NCI-H510A (cell line): ENCODE measurements at places on chromosomes 16 and 17.
A peak's percentile ranks its signal among the peaks of the same experiment; 100 is the strongest.

DNA sequence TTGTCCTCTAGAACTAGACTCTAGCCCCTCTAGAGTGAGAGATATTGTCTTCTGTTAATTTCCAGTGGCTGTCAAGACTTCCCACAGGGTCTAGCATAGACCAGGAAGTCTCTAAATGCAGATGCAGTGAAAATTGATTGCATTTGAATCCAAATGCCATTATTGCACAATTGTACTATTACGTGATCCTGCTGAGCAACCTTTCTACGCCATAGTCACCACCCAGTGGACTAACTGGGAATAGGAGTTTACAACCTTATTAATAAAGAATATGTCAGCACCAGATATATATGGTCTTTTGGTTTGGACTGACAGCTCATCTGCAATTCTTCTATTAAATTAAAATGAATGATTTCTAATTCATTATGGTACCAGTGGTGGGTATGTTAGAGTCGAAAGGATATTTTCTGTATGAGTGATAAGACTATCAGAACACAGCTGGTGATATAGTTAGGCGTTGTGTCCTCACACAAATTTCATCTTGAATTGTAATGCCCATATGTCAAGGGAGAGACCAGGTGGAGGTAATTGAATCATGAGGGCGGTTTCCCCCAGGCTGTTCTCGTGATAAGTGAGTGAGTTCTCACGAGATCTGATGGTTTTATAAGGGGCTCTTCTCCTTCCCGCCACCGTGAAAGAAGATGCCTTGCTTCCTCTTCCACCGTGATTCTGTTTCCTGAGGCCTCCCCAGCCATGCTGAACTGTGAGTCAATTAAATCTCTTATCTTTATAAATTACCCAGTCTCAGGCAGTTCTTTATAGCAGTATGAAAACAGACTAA, 138.9 kb upstream of the CA10 start:
- no peak for DNase-seq

- DNase-seq, result no peak
Observed at GRCh38 chr16:13176711-13177110, 275.3 kb downstream of the SHISA9 start.

DNA sequence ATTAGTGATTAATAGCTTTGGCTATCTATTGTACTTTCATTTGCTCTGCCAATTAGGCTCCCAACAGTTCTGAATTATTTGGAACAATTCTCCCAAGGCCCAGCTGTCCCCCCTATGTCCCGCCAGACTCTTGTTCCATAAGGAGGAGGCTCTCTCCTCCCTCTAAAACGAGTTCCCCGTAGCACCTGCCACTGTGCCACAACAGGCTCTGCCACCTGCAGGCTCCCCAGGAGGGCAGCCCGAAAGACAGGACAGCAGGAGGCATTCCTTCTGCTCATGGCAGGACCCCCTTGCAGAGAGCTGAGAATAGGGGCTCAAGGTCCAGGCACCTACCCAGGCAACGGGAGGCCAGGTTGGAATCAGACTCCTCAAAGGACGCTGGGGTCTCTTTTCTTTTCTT, 9.0 kb downstream of the PITPNM3 start:
- DNase-seq, result no peak

- no peak for DNase-seq
Observed at GRCh38 chr17:67477687-67478086, 100.6 kb downstream of the PITPNC1 start.

DNA sequence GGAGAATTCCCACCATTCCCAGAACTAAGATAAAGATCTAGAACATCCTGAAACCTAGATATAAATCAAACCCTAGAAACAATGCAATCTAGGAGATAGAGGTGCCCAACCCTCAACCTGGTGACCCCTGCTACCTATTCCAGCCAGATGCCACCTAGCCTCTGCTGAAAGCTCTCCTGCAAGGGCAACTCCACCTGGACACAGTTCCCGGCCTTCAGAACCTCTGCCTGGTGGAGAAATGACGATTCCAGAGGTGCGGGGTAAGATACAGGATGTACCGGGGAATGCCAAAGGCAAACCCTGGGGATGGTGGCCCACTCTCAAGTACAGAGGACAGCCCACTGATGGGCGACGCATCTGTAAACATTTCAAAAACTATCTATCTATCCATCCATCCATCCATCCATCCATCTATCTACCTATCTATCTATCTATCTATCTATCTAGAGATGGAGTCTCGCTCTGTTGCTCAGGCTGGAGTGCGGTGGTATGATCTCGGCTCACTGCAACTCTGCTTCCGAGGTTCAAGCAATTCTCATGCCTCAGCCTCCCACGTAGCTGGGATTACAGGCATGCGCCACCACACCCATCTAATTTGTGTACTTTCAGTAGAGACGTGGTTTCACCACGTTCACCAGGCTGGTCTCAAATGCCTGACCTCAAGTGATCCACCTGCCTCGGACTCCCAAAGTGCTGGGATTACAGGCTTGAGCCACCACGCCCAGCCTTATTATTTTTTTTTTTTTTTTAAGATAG, 19.0 kb downstream of the MEAK7 start:
- no peak for DNase-seq

DNA sequence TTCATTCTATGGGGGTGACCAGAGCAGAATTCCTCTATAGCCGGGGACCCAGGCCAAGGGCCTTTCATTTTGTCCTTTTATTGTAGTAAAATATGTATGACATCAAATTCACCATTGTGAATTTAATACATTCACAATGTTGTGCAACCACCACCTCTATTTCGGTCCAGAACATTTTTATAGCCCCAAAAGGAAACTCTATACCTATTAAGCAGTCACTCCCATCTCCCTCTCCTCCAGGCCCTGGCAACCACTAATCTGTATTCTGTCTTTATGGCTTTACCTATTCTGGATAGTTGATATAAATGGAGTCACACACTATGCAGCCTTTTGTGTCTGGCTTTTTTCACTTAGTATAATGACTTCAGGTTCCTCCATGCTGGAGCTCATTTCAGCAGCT, 9.7 kb upstream of the TNS4 start:
- no peak for DNase-seq

- no peak for DNase-seq
Observed at GRCh38 chr16:24670623-24671454, 58.6 kb upstream of the TNRC6A start.

GRCh38 chr17:292531-293382, 59.9 kb downstream of the RPH3AL start:
- no peak for DNase-seq

- no peak for DNase-seq
Observed at GRCh38 chr17:1055751-1056645, 59.1 kb downstream of the TIMM22 start.

GRCh38 chr16:27645396-27645795, 95.5 kb downstream of the KATNIP start:
- no peak for DNase-seq

DNA sequence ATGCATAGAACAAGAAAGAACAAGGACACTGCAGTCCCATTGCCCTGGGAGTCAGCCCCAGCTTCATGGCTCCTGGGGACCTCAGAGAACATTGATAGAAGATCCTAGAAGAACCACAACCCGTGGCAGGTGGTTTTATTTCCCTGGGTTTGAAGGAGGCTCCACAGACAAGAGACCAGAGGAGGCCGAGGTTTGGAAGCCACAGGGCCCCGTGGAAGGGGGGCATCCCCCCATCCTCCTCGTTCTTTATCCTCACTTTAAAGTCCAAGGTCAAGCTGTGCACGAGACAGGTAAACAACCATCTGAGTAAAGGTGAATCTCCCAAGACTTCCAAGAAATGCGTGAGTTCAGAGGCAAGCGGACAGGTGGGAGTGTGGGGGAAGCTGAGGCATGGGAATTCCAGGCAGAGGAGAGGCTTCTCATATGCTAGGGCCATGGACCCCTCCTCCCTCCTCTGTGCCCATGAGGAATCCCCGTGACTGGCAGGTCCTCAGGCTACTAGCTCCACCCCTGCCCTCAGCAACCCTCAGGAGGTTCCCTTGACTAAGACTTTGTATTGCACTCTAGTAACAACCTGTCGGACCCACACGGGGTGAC, 849 bp upstream of the SULT1A1 start:
- DNase-seq, result no peak

DNA sequence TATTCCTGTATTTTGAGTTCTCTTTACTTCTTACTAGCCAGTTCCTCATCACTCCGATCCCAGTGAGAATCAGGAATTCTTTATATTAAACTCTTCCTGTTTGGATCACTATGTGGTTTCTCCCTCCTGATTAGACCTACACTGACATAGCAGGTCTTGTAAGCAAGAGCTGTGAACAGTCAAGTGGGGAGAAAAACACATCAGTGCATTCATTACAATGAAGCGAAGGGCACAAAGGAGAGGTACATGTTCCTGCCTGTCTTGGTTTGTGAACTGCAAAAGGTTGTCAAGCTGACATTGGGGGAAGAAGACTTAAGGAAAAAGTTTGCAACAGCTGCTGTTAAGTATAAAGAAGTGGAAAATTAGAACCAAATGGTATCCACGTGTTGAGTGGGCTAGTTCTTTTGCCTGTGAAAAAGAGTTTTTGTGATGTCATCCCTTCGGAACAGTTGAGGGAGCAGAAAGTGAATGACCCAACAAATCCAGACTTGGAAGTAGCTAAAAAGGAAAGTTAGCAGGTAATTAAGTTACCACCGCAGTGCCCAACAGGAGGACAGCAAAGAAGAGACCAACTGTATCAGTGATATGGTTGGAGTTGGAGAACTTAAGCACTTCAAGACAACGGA, 23.0 kb upstream of the TRIM25 start:
- DNase-seq, result no peak

DNA sequence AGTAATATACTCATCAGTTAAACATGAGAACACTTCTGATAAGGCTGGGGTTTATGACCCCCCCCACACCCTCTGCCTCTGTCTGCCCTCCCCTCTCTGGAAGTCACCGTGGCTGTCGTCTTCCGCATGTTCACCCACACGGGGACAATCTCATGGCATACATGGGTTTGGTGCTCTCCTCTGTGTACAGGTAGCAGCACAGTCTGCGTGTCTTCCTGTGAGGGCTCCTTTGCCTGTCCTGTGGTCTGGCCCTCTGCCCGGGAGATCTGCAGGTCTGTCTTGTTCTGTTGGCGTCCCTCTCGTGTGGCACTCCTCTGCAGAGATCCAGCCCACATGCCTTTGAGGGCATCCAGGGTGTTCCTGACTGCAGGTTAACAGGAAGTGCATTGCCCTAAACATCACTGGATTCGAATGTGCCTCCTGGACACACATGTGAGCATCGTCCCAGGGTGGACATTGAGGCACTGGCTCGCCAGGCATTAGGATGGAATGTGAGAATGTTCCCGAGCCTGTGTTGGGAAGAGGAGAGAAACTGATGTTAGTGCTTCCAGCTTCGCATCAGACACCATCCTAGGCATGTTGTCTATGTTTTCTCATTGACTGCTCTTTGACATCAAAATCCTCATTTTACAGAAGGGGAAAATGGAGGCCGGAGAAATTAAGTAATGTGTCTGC, 54.5 kb downstream of the NKD1 start:
- DNase-seq, result no peak

GRCh38 chr16:73796241-73796640, 500.4 kb upstream of the PSMD7 start:
- DNase-seq, result no peak

DNA sequence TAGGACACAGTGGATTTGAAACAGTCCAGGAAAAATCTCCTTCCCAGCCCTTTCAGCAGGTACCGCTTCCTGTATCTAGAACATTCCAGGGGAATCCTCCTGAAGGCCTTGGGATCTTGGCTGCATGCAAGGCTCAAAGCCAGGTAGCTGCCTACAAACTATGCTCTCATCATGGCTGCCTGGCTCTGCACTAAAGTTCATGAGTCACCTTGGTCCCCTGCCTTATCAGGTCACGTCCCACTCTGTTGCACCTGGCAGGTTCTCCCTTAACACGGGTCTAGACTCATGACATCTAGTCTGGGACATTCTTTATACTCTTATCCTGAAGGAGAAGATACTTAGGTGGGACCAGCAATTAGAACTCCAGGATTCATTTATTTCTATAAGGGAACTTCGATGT, 15.8 kb downstream of the FA2H start:
- no peak for DNase-seq

GRCh38 chr17:79109584-79109983, 35.0 kb downstream of the ENGASE start:
- DNase-seq, result no peak

GRCh38 chr17:10624969-10625368, 32.1 kb downstream of the MYH3 start:
- DNase-seq, result no peak

DNA sequence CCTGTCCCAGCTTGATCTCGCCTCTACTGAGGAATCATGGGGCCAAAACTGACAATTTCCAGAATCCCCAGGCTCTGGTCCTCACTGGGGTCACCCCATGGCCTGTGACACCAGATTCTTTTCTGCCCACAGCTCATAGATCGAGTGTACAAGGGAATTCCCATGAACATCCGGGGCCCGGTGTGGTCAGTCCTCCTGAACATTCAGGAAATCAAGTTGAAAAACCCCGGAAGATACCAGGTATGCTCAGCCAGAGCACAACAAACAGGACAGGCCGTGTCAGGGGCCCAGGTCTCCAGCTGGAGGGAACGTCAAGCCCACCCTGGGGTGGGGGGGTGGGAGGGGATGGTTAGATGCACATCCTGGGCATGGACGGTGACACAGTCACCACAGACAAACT, 17.5 kb downstream of the USP6 start:
- no peak for DNase-seq

GRCh38 chr17:70562137-70562536, 392.8 kb downstream of the KCNJ2 start:
- no peak for DNase-seq

- DNase-seq, result peak; percentile 38
Observed at GRCh38 chr17:75587675-75588595, at the start of gene MYO15B. Gene MYO15B (plus strand): TSS chr17:75587800. CDS start chr17:75588058, 258 bp downstream.

DNA sequence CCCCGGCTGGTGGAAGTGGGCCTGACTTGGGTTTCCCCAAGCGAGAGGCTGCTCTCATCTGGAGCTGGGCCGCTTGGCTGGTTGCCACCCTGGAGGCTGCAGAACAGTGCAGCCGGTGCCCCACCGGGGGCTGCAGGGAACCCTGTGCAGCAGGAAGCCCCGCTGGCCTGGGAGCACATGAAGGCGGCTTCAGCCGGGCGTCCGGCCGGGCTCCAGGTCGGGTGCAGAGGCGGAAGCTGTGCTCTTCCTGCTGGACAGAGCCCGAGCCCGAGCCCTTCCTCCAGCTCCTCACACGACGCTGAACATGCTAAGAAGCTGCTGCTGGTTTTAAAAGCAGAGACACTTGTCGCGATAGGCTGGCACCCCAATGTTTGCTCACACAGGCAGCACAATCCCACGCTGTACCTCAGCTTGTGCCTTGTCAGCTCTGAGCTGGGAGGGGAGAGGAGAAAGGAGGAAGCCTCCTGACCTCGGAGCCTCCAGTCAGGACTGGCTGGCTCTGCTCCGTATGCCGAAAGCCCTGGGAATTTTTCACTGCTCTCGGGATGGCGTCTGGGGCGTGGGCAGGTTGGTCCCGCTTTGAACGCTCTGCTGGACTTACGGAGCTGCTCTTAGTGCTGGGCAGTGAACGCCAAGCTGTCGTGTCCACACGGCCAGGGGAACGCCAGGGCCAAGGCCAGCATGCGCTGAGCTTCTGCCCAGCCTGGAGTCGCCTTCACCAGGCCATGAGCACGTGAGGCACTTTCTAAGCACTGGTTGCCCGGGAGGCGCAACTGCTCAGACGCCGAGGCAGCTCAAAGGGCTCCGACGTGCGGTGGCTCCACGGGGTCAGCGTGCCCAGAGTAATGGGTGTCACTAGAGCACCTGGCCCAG, 8.8 kb downstream of the CDK5R1 start:
- no peak for DNase-seq

- DNase-seq, result no peak
Observed at GRCh38 chr17:3636908-3637373, 381 bp downstream of the CTNS start.
